Stromal cell of bone marrow (primary cell): ENCODE measurements at places on chromosomes 5 and 9.

GRCh38 chr9:94250456-94250855, 8.6 kb upstream of the ZNF169 start:
- no peak for DNase-seq

DNA sequence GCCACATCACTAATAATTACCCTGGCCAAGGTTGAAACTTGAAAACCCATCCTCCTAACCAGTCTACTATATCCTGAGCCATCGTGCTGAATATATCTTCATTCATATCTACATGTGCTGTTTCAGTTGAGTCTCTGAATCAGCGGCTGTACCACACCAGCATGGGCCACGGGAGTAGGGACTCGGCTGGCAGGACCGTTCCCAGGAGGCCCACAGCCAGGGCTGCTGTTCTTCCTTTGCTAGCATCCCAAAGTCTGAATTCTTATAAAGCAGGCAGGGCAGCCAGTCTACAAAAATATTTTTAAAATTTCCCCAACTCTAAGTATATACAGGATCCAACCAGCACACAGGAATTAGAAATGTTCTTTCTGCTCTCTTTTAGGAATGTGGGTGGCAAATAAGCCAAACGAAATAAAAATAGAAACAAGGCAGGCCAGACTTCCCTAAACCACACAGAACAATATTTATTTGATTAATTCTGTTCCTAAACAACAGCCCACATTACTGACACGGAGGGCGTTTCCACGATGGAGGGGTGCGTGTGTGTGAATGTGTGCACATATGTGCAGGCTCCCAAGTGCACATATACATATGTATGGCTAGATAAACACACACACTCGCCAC, 42.8 kb upstream of the EQTN start:
- no peak for DNase-seq

- no peak for DNase-seq
Observed at GRCh38 chr5:14009575-14009974, 65.1 kb upstream of the DNAH5 start.

GRCh38 chr9:108484468-108484867, 371.3 kb downstream of the ACTL7B start:
- DNase-seq = no peak

GRCh38 chr9:113682297-113682771, 193.8 kb upstream of the ZNF618 start:
- peak; percentile 68 for DNase-seq

DNA sequence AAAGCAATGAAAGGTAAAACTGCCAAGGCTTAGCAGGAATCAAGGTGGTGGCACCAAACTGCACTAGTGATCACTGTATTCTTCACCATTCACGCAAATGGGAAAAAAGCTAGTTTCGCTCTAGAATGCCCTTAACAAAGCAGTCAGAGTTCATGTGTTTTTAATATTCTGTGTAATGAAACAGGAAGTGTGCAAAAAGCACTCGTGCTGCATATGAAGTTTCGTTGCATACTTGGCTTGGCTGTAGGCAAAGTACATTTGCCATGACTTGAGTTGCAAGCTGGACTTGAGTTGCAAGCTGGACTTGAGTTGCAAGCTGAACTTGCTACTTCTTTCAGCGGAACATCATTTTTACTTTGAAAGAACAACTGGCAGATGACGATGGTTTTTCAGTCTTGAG, 55.4 kb downstream of the FOXI1 start:
- no peak for DNase-seq
